ENCODE measurements at places on chromosomes 3 and 15. TPM values are rescaled to one million over a fixed set of nuclear protein-coding genes. Genes with fewer than 3 reads are reported as not detected.

GRCh38 chr15:63600616-63601025, 3.4 kb downstream of the FBXL22 start:
- peak; percentile 52 for DNase-seq

DNA sequence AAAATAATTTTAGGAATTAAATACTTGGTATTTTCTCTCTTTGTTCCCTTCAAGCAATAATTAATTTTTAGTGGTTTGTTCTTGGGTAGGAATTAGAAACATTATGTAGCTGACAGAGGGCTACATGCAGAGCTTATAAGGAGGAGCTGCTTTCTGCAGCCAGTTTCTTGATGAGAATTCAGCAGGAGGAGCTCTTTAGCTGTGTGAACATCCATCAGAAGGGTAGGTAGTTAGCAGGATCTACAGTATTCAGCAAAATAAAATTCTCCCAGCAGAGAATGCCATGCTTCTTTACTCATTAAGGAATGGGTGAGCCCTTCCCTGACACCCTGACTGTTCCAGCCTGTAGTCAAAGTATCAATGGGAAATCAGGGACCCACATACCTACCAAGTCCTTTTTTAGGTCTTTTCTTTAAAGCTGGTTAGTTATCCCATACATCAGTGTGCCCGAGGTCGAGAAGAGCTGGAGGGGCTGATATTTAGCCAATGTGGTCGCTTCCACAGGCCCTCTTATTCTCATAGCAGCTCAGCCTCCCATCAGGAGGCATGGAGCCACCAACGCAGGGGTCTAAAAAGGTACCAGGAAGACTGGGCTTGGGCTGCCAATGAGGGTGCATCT, 54.0 kb downstream of the KCNAB1 start:
- DNase-seq, result no peak

- no peak for DNase-seq
These were observed 22.4 kb downstream of the ARID3B start for GRCh38 chr15:74563442-74563841.

GRCh38 chr3:113269661-113270060, 58.3 kb downstream of the BOC start:
- no peak for DNase-seq

GRCh38 chr3:19264424-19264823, 116.1 kb downstream of the KCNH8 start:
- DNase-seq, result no peak

GRCh38 chr3:145972851-145973250, 188.1 kb downstream of the PLOD2 start:
- no peak for DNase-seq

HEXA gene
- total RNA-seq, result 43.4 TPM

CCDC13 gene
- total RNA-seq, result not detected

SNX33 gene
- 20.3 TPM for total RNA-seq

FETUB gene
- total RNA-seq, result 9.0 TPM

- DNase-seq, result no peak
These were observed 105.2 kb upstream of the DPPA4 start for GRCh38 chr3:109442531-109442930.

DNA sequence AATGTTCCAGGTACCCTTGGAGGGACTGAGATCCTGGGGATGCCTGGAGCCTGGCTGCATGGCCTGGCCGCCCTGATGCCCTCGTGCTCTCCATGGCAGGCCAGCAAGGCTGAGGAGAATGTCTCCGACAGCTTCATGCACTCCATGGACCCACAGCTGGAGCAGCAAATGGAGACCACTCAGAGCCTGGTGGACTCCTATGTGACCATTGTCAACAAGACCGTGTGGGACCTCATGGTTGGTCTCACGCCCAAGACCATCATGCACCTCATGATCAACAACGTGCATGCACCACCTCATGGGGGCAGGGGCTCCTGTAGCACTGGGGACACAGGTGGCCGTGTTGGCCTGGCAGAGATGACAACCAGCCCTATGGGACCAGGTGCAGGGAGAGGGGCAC, 19.7 kb downstream of the GOLGA6A start:
- no peak for DNase-seq

NEK11 gene
- total RNA-seq, result 8.5 TPM

DNA sequence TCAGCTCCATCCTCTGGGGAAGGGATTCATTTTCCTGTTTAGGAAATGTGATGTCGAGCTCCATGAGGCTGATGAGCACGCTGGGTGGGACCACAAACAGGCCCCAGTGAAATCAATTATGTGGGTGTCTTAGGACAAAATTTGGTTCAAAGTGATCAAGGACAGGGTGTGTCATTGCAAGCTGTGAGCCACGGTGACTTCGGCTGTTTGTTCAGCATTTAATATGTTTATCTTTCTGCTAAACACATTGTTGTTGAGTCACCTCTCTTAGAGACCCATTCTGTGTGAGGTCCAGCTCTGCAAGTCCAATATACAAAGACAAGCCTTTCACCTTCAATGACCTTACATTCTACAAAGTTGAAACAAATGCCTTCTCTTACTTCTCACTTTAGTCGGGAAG, 41.3 kb downstream of the SSR3 start:
- DNase-seq, result no peak

EPHB3 gene
- 21.2 TPM for total RNA-seq

GRCh38 chr15:31062310-31062847, 39.1 kb downstream of the TRPM1 start:
- DNase-seq, result no peak

DNA sequence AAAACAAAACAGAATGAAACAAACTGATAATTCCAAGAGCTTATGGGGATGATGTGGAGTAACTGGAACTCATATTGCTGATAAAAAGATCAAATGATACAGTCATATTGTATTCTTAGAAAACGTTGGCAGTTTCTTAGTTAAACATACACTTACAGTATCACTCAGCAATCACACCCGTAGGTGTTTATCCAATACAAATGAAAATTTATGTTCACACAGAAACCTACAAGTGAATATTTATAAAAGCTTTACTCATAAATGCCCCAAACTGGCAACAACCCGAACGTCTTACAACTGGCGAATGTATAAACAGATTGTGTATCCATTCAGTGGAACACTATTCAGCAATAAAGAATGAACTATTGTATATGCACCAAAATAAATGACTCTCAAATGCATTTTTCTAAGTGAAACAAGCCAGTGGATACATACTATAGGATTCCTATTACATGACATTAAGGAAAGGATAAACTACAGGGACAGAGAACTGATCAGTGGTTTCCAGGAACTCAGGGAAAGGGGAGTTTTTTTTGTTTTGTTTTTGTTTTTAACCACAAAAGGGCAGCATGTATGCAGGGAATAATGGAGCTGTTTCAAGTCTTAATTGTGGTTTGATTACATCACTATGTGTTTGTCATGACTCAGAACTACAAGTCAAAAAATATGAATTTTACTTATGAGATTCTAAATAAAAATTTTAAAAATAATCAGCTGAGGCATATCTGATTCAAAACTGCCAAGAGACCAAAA, 71.8 kb upstream of the NDUFB4 start:
- DNase-seq, result no peak

DNA sequence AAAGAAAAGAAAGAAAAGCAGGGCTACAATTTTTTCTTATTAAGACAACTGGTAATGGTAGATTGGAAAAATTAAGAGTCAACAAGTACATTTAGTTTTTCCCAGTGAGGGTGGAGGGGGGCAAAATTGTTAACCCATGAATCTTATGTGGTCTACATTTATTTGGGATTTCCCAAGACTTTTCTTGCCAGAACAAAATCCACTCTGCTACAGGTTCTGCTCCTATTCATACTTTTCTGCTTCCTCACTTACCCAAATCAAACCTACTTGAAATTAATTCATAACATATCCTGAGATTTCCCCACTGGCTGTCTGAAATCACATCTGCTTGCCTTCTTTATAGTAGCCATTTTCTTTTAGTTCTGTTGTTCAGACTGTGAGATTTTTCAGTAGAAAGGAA, 41.1 kb downstream of the VGLL3 start:
- no peak for DNase-seq

GRCh38 chr3:188165596-188165995, 11.6 kb downstream of the LPP start:
- DNase-seq, result no peak

Measured in esophagus squamous epithelium (tissue), 5 donors.